ENCODE measurements at places on chromosomes 2 and 18. TPM values are rescaled to one million over a fixed set of nuclear protein-coding genes. Genes with fewer than 3 reads are reported as not detected.

GRCh38 chr2:150282357-150282756 is 205.1 kb downstream of the RND3 start:
- no peak for DNase-seq

DNA sequence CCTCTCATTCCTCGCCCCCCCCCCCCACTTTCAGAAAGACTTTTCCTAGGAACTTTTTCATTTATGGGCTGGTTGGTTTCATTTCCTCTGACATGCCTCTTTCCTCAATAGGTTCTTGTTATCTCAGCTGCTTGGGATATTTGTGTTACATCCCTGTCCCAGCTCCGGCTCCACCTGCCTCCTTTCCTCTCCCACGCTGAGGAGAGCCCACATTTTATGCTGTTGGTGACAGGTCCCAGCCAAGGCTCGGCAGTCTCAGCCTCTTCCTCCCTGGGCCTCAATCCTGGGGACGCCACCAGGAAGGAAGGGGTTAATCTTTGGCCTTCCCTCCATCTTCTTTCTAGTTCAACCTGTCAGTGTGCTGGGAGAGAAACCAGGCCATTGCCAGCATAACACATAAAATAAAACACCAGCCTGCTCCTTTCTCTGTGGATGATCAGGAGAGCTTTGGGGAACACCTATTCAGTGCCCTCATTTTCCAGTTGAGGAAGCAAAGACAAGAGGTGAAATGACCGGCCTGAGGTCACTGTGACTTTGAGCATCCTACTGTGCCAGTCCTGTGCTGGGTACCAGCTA is 216.9 kb upstream of the TNP1 start:
- no peak for DNase-seq

Gene LAMA3
- 3.6 TPM for total RNA-seq

DNA sequence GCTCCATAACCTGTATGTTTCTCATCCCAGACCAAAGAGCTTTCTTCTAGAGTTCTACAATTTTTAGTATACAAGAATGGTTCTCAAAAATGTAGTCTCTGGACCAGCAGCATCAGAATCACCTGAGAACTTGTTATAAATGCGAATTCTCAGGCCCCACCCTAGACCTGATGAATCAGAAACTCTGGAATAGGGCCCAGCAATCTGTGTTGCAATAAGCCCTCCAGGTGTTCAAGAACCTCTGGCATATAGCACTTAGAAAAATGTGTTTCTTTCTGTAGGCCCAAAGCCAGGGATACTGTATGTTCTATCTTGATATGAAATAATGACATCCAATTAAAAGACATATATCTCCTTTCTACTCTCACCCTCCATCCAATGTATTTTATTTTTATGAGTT is 10.4 kb downstream of the PAIP2B start:
- no peak for DNase-seq

DNA sequence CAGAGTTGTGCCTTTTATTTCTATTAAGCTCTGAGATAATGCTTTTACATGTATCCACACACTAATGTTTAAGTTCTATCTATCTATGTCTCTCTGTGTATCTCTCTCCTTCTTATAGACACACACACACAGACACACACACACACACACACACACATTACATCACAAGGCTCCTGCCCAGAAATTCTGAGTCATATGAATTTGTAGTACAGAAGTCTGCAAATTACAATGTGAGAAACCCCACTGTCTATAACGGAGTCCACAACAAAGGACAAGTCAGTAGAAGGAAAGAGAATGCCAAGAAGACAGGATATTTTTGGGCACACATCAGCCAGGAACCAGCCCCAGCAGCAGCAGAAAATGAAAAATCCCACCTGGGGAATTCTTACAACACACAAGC is 142.4 kb downstream of the EN1 start:
- DNase-seq = no peak

Gene SATB2
- total RNA-seq = 1.6 TPM

DNA sequence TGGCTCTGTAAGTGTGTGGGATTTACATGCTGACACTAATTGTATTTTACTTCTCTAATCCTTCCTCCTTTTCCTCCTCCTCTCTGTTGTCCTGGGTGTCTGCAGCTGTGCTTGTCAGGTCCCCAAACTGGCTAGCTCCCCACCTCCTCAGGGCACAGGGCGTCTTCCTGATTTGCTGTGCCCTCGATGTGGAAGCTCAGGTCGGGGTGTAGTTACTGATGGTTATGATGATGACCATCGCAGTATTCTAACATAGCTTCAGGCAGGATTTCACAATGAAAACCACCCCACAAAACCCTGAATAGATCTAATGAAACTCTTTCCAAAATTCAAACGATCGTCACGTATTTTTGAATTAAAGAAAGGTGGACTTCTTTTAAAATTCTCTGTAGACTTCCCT is 428.4 kb downstream of the TGIF1 start:
- DNase-seq = no peak

Gene LYPD6
- total RNA-seq = not detected

Gene TAF4B
- total RNA-seq = 1.7 TPM

Gene NTSR2
- total RNA-seq = not detected

- no peak for DNase-seq
These were observed 46.7 kb downstream of the PLA2R1 start for GRCh38 chr2:160015746-160016145.

Gene PRKCE
- total RNA-seq = 15.7 TPM

Gene SLC23A3
- total RNA-seq = 0.12 TPM

Gene SCYGR4
- not detected for total RNA-seq

DNA sequence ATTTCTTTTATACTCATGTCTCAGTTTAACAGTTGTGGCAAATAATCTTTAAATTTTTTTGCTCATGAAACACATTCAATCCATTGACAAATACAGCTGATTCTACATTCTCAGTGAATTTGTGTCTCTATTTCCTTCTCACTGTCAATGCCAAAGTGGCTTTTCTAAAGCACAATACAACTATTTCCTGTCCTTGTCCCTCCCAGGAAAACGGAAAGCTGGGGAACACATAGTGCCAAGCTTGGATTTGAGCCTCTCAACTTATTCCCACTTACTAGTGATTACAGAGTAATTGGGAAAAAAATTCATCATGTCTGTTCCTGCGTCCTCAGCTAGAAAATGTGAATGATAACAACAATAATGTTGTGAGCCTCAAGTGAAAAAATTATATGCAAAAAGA is 899.7 kb upstream of the CDH2 start:
- DNase-seq = no peak

Data from heart left ventricle (tissue), 16 donors.